ENCODE measurements at places on chromosomes 5 and 9.

DNA sequence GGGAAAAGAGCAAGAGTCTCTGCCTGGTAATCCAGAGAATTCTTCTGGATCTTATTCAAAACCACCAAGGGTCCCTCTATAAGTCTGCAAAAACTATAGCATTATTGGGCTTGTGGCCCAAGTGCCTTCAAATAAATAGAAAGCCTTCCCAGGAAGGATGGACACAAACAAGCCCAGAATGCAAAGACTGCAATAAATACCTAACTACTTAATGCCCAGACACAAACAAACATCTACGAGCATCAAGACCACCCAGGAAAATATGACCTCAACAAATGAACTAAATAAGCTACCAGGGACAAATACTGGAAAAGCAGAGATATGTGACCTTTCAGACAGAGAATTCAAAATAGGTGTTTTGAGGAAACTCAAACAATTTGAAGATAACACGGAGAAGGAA is 355.8 kb upstream of the GRAMD2B start:
- peak; percentile 90 for DNase-seq

DNA sequence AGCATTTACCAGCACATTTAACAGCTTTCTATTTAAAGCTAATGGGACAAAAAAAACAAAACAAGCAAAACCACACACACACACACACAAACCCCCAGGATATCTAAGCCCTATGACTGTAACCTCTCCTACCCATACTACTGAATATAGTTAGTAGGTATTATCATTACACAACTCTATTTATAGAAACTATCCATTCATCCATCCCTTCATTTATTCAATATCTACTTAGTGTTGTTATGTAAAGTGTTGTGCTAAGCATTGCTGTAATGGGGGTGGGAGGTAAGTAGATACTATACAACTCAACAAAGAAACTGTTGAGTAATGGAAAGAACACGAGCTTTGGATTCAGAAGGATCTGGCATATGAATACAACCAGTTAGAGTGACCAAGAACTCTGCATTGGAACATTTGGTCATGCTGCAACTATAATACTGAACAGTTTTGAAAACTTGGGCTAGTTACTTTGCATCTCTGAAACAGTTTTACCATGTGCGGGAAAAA is 82.3 kb upstream of the ZNF608 start:
- DNase-seq: no peak

DNA sequence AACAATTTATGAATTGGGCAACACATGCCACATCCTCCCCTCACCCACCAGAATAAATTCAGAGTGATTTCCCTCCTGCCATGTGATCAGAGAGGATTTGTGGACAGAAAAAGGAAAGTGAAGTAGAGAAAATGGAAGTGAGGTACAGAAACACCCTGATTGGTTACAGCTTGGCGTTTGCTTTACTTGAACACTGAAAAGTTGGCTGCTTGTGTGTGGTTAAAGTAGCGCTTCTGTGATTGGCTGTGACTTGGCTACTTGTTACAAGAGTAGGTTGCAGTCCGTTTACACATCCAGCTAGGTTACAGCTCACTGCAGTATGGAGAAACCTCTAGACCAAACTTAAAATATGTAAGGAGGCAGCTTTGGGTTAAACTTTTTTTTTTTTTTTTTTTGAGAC is 205.2 kb upstream of the ZNF608 start:
- no peak for DNase-seq

DNA sequence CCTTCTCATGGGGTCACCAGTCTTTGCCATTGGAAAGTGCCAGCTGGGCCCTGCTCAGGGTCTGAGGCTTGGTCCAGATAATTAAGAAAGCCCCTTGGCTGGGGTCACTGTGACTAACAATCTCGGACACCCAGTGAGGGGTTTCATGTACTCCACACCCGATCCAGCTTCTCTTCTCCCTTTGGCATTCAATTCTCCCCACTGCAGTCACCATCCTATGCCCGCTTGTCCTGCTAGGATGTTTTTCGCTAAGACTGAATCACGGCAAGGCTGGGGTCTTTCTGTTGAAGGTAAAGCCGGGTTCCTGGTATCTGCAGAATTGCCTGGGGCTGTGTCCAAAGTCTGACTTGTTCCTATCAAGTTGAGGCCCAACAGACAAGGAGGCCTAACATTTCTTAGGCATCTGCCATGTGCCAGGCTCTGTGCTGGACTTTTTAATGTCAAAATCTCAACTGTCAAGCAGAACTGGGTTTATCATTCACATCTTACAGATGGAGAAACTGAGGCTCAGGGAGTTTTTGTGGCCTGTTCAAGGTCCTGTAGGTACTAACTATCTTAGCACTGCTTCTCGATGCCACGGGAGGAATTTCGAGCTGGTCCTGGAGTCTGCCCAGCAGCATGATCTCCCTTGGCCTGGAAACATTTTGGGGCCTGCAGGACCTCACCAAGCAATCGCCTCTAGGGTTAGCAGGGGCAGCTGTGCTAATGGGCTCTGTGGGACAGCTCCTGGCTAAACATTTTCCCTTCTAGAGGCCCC is 142.0 kb upstream of the ALDH1B1 start:
- no peak for DNase-seq

GRCh38 chr5:3854188-3854821 is 258.7 kb downstream of the IRX1 start:
- DNase-seq: no peak

DNA sequence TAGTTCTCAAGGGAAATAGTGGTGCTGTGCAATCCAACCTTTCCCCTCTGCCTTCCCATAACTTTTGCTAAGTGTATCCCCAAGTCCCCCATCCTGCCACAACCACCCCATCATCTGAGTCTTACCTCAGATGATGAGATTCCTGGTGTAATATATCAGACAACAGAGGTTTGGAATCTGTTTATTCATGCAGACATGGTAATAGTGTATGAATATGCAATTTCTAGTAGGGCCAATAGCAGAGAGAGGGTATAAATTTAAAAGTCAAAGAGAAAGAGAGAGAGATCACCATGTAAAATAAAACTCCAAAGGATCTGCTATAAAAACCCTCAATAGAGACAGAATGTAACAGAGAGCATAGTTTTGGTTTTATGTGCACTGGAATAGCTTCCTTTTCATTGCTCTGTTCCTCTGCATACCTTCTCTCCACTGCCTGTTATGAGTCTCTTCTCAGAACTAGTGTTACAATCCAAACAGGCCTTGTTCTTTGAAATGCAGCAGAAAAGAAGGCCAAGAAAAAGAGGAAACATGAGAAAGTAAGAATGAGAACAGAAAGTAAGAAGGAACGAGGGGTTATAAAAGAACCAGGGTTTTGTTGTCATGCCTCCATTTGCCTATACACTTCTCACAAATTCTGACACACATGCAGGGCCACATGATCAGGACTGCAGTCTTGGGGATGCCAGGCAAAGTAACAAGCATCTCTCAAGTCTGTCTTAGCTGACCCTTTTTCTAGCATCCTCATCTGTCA is 278.0 kb downstream of the CETN3 start:
- no peak for DNase-seq

DNA sequence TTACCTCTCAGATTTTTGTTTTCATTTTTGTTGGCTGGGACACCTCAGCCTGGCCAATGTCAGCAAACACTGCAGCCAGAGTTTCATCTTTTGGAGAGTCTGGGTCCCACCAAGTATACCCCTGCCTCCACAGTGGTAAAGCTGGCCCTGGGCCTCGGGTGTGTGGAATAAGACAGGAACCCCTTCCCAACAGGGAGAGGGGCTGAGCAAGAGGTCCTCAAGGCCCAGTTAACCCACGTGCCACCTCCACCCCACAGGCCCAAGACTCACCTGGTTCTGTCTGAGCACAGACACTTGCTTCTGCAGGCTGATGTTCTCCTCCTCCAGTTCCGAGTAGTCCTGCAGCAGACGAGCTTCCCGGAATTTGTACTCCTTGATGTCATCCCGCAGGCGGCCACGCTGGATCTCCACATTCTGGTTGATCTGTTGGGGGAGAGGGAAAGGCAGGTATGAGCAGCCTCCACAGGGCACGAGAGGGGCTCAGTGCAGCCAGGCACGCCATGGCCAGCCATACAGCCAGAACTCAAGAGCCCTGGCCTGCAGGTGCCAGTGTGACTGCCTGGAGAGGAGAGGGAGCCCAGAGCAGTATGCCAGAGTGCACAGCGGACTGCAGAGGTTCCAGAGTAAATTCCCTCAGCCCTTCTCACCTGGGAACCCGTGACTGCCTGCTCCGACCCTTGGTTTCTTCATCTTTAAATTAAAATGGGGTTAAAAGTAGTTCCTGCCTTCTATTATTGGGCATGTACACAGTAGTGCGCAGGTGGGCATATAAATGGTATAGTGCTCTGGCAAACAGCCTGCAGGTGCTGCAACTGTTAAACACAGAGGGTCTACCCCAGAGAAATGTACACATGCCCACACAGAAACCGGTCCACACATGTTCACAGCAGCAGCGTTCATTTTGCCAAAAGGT is 42.0 kb downstream of the BICD2 start:
- no peak for DNase-seq

GRCh38 chr9:129983891-129984290 is 59.1 kb downstream of the FNBP1 start:
- DNase-seq: peak; percentile 54

DNA sequence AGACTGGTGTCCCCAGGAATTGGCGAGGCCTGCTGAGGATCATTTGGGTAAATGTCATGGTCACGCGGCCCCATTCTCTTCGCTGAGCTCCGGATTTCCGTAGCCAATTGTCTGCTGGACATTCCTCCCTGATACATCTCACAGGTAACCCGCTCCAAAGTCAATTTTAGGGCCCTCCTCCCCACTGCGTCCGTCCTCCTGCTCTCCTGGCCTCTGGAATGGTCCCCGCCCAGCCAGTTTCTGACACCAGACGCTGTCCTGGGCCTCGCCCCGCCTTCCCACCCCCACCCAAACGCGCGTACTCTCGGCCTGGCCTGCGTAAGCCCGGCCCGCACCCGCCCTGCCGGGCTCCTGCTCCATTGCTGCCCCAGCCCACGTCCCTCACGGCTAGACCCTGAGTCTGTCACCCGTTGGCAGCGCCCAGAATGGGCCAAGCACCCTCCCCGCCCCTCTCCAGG is 202.0 kb downstream of the AUH start:
- no peak for DNase-seq

GRCh38 chr9:78712903-78713613 is 416.1 kb downstream of the PSAT1 start:
- DNase-seq: no peak

DNA sequence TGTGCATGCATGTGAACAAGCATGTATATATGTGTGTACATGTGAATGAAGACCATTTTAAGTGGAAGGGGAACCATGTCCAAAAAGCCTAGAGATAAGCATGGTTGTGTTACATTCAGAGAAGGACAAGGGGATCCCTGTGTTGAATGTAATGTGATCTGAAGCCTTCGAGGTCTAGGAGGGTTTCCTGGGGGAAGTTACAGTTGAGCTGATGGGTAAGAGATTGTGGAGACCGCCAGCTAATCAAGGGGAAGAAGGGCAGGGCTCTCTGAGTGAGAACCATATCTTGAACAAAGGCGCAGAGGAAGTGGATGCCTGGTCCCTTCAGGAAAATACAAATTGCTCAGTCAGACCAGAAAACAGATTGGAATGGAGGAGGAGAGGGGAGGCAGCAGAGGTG is 45.5 kb upstream of the TNFSF15 start:
- DNase-seq: no peak

- no peak for DNase-seq
These were observed 70.2 kb downstream of the FBXL17 start for GRCh38 chr5:108311682-108312081.

GRCh38 chr9:135284386-135285134 is 195.0 kb upstream of the PPP1R26 start:
- no peak for DNase-seq

GRCh38 chr5:38923661-38924451 is 78.0 kb downstream of the OSMR start:
- DNase-seq: no peak

DNA sequence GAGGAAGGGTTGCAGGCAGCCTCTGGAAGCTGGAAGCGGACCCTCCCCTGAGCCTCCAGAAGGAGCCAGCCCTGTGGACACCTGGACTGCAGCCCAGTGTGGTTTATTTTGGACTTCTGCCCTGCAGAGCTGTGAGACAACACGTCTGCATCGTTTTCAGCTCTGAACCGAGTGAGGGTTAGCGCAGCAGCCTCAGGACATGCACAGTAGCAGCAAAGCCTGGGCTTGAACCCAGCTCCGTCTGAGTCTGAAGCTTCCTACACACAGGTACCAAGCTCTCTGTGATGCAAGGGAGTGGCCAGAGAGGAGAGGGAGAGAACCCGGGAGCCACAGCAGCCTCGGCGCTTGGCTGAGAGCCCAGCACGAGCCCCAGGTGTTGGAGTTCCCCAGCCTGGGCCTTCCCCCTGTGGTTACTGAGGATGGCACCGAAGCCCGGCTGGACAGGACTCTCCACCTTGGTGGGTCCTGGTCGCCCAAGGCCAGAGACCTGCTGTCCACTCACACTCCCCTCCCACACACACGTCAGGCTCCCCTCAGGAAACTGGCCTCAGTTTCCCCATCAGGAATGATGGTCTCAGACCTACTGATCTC is 128.2 kb downstream of the OLFM1 start:
- no peak for DNase-seq

- no peak for DNase-seq
These were observed 156.8 kb downstream of the SEMA5A start for GRCh38 chr5:9388941-9389674.

GRCh38 chr5:81838307-81838906 is 87.5 kb upstream of the SSBP2 start:
- DNase-seq: peak; percentile 37

- no peak for DNase-seq
These were observed 2.8 kb downstream of the BRD3OS start for GRCh38 chr9:134028076-134028475.

DNA sequence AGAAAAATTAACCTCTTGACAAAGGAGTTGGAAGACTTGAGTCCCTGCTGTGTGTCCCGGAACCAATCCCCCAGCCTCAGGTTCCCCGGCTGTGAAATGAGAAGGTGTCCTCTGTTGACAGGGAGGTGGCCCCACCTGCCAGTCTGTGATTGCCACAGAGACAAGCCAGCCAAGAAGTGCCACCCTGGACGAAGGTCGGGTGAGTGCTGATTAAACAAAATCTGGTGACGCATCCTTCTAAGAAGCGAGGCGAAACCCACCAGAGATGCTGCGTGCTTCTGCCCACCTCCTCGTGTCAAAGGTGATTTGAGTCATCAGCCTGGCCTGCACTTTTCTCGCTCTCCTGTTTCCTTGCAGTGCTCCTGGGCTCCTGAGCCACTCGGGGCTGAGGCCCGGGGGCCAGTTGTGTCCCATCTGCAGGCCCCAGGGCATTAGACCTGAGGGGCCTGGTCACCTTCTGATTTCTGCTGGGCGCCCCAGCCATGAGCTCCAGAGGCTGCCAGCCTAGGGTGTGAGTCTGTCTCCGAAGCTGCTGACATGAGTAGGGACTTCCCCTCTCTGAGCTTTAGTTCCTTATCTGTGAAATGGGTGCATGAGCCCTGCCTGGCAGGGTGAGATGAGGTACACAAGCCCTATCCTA is 28.7 kb downstream of the NEK6 start:
- DNase-seq: peak; percentile 89

DNA sequence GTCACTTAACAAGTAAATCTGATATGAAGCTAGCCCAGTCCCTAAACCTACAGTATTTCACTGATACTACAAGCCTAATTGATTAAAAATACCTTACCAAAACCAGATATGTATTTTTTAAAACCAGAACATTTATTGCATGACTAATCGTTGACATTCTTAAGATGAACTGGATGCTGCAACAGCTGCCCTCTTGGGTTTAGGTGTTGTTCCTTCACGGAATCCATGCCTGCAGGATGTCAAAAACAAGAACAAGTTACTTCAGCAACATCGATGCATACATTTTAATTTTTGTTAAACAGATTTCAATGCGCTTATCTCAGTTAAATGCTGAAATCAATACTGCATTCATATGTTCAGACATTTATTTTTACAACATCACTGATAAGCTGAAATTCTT is 2.7 kb downstream of the RPL37 start:
- no peak for DNase-seq
